ENCODE measurements at places on chromosomes 1 and 21. TPM values are rescaled to one million over a fixed set of nuclear protein-coding genes. Genes with fewer than 3 reads are reported as not detected.

Gene AGL
- polyA plus RNA-seq = 18.0 TPM

DNA sequence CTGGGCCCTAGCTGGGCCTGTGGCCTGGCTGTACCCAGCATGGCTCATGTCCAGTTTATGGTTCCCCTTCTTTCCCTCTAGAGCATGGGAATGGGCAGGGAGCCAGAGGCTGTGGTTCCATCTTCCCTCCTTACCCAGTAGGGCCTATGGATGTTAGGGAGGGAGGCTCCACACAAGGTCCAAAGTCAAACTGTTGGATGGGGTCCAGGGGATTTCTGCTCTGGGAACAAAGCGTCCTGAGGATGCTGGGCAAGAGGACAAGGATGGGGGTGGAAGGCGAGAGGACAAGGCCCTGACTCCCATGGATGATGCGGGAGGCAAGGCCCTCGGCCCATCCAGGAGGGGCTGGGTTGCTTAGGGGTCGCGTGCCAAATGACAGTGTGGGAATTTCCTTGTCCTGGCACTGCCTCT, 17.3 kb downstream of the CSF1 start:
- DNase-seq = no peak

Gene LRIG2
- polyA plus RNA-seq = 18.7 TPM

GRCh38 chr21:45611939-45612664, 31.4 kb upstream of the PCBP3 start:
- no peak for DNase-seq

Gene DYRK1A
- 68.5 TPM for polyA plus RNA-seq

All from right lung (tissue), 10 donors.